ENCODE measurements at places on chromosomes 4 and X.

GRCh38 chrX:155766321-155766720 is 114.8 kb upstream of the VAMP7 start:
- DNase-seq = no peak

- DNase-seq = no peak
Observed at GRCh38 chr4:128528793-128529553, 241.4 kb upstream of the PGRMC2 start.

- no peak for DNase-seq
Observed at GRCh38 chr4:40337523-40337922, 2.4 kb downstream of the CHRNA9 start.

GRCh38 chr4:39657465-39657864 is 18.8 kb upstream of the SMIM14 start:
- no peak for DNase-seq

GRCh38 chr4:10691651-10692050 is 7.1 kb upstream of the CLNK start:
- no peak for DNase-seq

GRCh38 chr4:8593264-8594096 is 915 bp downstream of the CPZ start:
- no peak for DNase-seq

DNA sequence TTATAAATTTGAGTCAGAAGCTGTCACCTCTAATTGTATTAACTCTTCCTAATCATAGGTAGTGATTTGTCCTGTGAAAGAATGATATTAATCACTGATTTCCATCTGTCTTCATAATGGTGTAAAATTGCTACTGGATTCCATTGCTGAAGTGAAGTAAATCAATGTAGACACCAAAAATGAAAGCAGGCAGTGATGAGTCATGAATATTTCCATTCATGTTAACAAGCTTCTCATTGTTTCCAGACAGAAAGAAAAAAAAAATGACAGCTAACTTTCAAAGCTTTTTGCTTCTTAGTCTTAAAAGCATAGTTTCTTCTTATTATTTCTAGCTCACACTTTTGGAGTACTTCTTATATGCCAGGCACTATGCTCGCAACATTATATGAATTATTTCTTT is 21.5 kb downstream of the FAM114A1 start:
- DNase-seq = no peak

GRCh38 chrX:105273326-105273725 is 52.8 kb upstream of the TEX13A start:
- no peak for DNase-seq

GRCh38 chr4:135548711-135549110 is 1347.1 kb upstream of the PABPC4L start:
- DNase-seq = no peak

DNA sequence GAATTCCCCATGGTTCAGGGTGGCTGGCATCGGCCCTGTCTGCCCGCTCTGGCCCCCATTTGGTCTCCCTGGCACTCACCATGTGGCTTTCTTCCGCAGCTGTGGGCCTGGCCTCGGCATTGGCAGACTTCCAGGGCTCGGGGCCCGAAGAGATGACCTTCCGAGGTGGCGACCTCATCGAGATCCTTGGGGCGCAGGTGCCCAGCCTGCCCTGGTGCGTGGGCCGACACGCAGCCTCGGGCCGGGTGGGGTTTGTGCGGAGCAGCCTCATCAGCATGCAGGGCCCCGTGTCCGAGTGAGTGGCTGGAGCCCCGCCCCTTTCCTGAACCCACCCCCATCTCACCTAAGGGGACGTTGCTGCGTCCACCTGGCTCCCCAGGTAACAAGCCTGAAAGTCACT is 20.1 kb downstream of the SH3TC1 start:
- DNase-seq = no peak

DNA sequence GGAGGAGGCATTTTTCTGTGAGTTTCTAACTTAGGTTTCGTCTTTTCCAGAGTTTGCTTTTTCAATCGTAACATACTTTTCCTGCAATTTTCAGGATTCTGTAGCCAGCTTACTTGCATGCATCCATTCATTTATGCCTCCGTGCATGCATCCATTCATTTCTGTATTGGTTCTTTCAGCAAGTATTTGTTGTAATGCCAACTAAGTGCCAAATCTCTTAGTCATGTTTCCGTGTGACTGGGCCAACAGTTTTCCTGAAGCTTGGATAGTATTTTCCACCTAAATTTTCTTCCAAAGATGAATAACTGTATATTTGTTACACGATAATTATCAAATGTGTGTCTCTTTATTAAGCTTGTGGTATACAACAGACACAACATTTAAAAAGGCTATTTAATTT is 41.5 kb downstream of the CBLL2 start:
- DNase-seq = no peak

DNA sequence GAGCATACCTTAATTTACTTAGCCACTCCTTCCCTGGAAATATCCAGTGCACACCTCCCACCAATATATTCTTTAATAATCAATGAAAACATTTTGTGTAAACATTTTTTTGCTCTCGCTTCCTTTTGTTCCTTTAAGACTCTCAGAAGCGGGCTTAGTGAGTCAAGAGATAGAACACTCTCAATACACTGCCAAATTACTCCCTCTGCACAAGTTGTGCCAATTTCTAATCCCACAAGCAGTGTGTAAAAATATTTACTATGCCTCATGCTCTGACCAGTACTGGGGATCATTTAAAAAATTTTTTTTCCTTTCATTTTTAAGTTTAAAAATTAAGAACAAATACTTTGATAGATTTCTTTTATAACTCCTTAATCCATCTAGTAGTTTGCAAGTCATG is 5.1 kb downstream of the MORF4L2 start:
- no peak for DNase-seq

- no peak for DNase-seq
Observed at GRCh38 chrX:101395789-101396188, 5.0 kb downstream of the RPL36A start.

DNA sequence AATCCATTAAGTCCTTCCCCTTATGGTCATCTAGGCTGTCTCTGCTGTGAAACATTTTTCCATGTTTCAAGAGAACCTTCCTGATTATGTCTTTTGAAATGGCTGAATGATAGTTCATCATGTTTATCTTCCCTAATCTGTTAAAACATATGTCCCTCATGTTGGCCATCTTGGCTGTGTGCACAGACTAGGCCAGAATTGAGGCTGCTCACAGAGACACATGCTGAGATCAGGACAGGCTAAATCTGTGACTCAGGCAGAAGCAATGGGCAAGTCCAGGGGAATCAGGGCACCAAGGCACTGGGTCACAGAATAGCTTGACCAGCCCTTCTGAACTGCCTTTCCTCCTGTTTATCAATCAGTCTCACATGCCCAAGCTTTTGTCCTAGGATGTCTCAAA is 78.3 kb downstream of the FHDC1 start:
- no peak for DNase-seq

- no peak for DNase-seq
Observed at GRCh38 chrX:7264399-7264798, 116.4 kb upstream of the PUDP start.

DNA sequence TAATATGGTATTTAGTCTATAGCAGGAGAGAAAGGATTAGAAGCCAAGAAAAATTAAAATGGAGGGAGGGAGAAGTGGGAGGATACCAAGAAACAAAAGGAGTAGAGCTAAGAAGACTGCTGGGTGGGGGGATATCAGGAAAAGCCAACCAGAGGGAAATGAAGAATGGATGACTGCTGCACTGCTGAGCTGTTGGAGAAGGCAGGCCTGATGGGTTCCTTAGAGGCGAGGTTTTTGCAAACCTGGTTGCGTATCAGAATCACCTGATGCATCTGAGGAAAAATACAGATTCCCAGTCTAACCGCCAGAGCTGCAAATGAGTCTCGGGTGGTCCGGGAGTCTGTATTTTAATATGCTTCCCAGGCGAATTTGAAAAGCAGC is 1.5 kb downstream of the PGRMC1 start:
- DNase-seq = no peak

- no peak for DNase-seq
Observed at GRCh38 chr4:169934794-169935429, 91.3 kb downstream of the MFAP3L start.

GRCh38 chr4:112901962-112902411 is 147.5 kb upstream of the ANK2 start:
- DNase-seq = no peak

DNA sequence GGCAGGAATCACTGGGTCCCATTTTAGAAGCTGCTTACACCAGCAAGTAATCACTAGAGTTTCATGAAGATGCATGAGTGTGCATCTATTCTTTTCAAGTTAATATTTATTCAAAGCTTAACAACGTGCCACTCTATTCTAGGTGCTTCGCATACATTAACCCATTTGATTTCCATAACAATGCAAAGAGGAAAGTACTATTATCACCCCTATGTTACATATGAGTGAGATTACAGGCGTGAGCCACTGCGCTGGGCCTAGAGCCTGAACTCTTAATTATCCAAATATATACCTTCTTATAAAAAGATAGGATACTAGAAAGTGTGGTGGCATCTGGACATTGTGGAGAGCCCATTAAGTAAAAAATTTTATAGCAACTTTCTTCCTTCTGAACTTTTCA is 65.4 kb downstream of the CXCL13 start:
- no peak for DNase-seq

GRCh38 chr4:152325831-152326230 is 210.1 kb downstream of the FBXW7 start:
- DNase-seq = no peak

DNA sequence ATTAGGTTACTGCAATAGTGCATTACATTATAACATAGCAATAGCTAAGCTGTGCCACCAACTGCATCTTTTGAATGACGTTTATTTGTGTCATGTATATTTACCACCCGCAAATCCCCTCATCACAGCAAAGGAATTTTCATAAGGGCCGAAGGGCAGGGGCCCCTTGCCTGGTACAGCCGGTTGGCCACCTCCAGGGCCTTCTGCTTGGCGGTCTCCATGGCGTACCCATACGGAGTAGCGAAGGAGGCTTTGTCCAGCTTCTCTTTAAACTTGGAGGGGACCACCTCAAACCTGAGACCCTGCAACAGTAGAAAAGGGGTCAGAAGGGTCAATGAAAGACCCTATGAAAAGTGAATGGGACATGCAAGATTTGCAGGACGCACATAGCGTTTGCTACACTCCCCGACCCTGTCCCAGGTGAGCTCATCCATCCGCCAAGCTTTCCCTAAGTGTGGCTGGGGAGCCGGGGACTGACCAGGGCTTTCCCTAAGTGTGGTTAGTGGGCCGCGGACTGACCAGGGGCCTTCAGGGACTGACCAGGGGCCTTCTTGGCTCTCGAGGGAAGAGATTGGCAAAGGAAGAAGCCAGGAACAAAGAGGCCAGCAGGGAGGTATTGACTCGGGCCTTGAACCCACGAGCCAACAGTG is 10.6 kb downstream of the ASMTL start:
- DNase-seq = no peak

GRCh38 chr4:186061921-186062320 is 7.0 kb upstream of the TLR3 start:
- no peak for DNase-seq

DNA sequence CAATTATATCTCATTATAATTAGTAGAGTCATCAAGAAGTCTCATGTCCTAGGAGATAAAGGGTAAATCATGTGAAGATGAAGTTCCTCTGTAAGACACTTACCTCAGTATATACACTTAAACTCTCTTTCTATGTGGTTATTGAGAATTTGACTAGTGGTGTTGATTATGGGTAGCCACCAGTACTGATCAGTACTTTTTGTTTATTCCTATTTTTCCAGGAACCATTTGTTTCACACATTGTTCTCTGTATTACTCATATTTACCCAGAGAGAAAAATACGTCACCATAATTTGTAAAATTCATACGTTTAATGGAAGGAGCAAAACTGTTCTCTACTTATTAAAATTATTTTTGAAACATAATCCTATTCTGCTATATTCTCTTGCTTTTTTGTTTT is 55.8 kb upstream of the PRDM8 start:
- no peak for DNase-seq

DNA sequence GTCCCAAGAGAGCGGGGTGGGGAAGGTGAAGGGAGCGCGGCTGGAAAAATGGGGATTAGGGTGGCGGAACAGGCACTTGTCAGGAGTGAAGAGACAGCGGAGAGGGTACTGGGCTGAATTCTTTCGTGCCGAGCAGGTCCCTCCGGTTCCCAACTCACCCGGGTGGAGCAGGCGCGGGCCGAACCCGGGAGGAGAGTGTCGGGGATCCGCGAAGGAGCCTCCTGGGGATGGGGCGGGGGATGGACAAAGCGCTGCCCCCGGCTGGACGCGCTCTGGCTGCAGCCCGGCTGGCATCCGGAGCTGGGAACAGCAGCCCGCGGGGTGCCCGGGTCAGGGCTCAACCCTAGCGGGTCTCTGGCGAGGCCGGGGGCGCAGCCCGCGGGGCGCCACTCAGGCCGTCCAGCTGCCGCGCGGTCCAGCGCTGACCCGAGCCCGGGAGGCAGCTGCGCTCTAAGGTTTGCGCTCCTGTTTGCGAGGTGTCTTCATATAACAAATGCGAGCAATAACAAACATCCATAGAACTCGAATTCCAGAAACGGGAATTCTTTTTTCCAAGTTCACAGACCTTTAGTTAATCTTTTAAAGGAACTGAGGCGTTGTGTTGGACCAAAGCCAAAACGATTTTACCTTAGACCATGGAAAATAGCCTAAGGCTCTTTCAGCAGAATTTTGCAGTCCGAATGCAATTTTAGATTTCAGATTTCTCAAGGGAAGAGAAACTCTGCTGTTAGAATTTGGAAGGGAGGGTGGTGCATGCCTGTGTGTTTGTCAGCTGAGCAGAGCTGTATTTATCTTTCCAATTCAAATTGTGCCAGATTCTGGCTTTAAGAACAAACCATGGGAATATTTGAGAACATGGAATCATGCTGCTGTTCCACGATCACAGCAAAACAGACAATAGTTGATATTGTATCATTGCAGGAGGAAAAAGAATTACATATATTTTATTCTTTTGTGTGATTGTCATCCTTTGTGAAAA is 744 bp downstream of the NPY5R start:
- no peak for DNase-seq

DNA sequence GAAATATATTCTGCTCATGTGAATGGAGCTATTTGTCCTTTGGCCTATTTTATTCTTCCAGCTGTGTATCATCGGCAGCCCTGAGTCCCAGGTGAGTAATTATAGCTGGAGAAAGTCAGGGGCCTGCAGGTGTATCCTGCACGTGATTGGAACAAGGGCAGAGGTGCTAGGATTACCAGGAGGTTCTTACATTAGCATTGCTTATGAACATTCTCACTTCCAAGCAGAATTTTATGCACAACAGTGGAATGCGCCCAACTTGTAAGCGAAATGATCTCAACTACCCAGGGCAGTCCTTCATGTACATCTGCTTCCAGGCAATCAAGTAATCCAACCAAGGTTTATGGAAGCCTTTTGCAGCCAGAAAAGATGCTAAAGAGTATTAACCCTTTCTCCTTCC is 68.9 kb upstream of the NRK start:
- DNase-seq = no peak

DNA sequence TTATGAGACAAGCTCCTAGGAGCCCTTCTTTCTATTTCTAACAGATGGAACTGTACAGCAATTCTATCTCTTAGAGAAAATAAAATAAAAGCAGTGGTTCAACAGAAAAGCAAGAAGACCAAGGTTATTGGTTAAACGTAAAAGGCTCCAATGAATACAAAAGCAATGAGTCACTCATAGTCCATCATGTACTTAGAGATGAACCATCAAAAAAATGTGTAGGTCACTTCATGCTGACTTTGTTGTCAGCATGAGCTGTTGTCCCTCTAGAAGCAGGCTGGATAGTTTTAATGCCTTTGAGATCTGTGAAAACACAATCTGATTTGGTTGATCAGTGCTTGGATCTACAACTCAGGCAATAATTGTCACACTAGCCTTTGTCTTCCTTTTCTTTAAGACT is 378.6 kb upstream of the ANXA10 start:
- DNase-seq = no peak

- no peak for DNase-seq
Observed at GRCh38 chrX:153845842-153846241, 15.5 kb upstream of the PDZD4 start.

Measured in stimulated activated CD8-positive, alpha-beta memory T cell treated with anti-CD3 and anti-CD28 coated beads, Interleukin-4, amount 100 ng/mL, for 1 hour (primary cell).